ENCODE measurements at places on chromosomes 4 and X.

DNA sequence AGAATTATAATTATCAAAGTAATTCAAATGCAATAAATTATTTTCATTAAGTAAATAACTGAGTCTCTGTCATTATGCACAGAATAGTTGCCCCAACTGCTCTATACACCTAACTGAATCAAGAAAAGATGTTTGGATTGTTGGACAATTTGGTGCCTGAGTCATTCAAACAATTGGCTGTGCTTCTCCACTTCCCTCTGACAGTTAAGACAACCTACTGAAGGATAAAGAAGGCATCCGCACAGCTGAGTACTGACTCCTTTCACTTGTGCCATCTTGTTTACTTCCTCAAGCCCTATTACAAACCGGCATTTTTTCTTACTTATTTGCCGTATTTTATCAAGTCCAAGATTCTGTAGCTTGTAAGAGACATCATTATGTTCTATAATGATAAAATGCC lies 110.6 kb upstream of the C1QTNF7 start:
- DNase-seq, result no peak

- no peak for DNase-seq
Observed at GRCh38 chr4:8912089-8912455, 40.4 kb upstream of the HMX1 start.

GRCh38 chrX:155108427-155108826 lies 37.1 kb downstream of the BRCC3 start:
- no peak for DNase-seq

DNA sequence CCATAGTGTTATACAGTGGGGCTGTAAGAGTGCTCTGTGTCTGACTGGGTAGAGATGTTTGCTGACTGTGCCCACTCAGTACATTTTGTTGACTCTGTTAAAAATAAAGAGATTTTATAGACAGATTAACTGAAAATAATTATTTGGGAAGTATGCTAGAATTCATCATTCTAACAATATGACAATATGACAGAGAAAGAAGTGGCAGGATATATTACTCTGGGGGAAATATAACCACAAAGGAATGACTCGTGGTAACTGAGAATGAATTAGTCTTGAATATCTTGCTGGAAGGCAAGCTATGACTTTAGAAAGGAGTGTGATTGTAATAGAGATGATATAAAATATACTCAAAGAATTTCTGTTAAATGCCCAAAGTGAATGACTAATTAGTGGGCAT lies 46.8 kb downstream of the TMEM165 start:
- DNase-seq, result no peak
